ENCODE measurements at places on chromosomes 7 and 10.

- no peak for DNase-seq
Measured at GRCh38 chr7:91239171-91239604, 25.0 kb upstream of the FZD1 start.

DNA sequence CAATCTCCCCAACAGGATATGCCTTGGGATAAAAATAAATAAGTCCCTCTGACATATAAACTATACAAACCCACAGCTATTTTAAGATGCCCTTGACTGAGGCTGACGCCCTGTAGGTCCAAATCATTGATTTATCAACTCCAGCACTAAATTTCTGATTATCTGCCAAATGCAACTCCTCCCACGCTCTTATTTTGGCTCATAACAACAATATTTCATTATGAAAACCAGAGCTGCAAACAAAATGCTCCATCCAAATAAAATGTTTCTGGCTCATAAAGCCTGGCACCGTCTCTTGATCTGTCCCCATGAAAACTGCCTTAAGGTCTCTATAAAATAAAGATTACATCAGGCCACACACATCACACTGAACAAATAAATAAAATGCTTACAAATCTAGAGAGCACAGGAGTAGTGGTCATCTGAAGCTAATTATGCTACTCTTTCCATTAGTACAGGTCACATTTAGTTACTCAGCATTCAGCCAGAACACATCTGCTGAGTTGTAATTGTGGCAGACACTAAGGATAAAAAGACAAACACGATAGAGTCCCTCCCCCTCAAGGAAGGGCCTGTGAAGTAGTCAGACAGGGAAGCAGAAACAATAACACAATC, 28.8 kb downstream of the CACUL1 start:
- no peak for DNase-seq

GRCh38 chr10:56632537-56632936, 271.5 kb upstream of the ZWINT start:
- DNase-seq = no peak

- DNase-seq = no peak
Measured at GRCh38 chr10:90712529-90712928, 145.3 kb downstream of the HTR7 start.

All from activated T-helper 1 cell treated with Interleukin-2 at 50 U/mL for 16 hours (primary cell).